ENCODE measurements at places on chromosomes 16 and 17.

GRCh38 chr17:76671123-76671911 lies 27.8 kb upstream of the ST6GALNAC1 start:
- peak; percentile 94 for DNase-seq

DNA sequence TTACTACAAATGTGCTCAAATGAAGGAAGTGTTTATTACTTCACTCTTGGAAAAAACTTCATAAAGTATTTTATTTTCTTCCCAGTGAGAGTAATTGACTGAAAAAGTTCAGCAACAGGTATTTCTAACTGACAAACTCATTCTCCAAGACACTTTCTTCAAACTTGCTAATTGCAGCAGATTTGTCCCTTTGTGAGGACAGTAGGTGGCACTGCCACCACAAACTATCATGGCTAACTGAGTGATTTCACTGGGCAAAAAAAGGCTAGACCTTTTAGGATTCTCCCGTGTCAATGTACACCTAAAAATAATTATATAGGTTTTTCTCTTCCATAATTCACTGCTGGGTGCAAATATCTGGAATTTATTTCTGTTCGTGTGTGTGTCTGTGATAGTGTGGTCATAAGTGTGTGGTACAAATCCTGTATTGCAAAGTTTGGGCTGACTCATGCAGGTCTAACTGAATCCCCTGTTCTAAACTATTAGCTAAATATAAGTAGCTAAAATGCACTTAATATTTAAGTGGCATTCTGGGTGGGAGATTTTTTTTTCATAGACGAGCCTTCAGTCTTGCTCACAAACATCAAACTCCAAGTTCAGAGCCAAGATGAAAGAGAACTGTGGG lies 3.9 kb downstream of the HS3ST3A1 start:
- peak; percentile 1 for DNase-seq

GRCh38 chr17:32870969-32871368 lies 6.0 kb downstream of the MYO1D start:
- DNase-seq = no peak

DNA sequence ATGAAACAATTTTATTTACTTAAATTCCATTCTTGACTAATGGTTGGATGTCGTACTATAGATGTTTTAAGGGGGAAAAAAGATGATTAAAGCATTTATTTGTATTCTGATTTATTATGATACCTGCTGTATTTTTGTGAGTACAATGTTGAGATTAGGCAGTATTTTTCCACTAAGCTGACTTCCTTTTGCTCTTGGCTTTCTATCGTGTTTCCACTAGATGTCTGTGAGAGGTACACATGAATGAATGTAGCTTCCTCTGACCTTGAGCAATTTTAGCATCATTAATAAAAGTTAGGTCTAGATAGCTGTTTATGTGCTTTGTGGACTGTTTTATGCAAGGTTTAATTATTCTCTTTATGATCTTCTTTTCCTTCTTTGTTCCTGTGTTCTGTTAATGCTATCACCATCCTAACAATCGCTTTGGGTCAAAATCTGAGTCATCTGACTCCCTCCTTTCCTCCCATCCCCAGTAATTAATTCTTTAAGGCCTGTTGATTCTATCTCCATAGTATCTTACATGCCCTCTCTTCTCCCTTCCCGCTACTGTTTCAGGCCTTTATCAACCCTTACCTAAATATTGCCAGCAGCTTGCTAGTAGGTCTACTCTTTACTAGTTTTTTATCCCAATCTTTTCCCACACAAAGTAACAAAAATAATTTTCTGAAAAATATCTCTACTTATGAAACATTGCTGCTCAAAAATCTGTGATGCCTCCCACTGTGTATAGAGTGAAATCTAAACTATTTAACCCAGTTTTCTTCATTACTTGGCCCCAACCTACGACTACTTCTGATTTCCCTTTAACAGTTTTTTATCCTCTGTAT lies 76.0 kb downstream of the VMP1 start:
- no peak for DNase-seq

- no peak for DNase-seq
Measured at GRCh38 chr17:19386051-19386929, 700 bp downstream of the MFAP4 start.

DNA sequence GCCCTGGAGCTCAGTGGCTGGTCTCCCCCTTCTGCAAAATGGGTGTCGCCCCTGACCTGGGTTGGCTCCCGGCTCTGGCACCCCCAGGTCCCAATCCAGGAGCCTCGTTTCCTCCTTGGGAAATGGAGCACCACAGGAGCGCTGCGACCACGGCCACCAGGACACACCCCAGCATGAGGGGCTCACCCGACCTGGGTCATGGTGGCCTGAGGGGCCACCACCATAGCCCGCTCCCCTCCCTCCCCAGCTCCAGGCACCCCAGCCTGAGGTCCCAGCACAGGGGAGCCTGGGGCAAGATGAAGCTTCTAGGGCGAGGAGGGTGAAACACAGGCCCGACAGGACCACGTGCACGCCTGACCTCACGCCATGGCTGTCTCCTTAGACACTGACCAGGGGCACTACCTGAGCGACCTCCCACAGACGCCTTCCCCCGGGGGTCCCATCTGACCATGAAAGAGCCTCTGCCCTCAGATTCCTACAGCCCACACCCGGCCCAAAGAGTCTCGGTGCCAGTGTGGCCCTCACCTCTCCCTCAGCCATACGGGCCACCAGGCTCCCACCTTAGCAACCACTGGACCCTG lies 11.8 kb downstream of the BCAR1 start:
- DNase-seq = no peak
